AG10803 (cell line): ENCODE measurements at places on chromosomes 2 and 18.

- no peak for DNase-seq
Measured at GRCh38 chr2:239287461-239287860, 113.4 kb downstream of the HDAC4 start.

DNA sequence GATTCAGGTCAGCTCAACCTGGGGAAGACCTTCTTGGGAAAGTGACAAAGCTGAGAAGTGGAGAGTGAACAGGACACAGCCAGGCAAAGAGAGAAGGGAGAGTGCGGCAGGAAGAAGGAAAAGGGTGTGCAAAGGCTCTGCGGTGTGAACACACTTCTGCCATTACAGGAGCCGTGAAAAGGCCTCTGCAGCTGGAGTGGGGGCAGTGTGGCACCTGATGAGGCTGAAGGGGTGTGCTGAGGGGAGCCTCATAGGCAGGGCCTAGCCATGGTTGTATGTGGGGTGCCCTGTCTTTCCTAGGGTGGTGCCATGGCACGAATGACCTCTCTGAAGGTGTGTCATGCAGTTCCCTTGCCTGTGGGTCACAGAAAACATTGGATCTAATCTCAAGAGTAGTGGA, 347.6 kb downstream of the CYRIA start:
- no peak for DNase-seq

DNA sequence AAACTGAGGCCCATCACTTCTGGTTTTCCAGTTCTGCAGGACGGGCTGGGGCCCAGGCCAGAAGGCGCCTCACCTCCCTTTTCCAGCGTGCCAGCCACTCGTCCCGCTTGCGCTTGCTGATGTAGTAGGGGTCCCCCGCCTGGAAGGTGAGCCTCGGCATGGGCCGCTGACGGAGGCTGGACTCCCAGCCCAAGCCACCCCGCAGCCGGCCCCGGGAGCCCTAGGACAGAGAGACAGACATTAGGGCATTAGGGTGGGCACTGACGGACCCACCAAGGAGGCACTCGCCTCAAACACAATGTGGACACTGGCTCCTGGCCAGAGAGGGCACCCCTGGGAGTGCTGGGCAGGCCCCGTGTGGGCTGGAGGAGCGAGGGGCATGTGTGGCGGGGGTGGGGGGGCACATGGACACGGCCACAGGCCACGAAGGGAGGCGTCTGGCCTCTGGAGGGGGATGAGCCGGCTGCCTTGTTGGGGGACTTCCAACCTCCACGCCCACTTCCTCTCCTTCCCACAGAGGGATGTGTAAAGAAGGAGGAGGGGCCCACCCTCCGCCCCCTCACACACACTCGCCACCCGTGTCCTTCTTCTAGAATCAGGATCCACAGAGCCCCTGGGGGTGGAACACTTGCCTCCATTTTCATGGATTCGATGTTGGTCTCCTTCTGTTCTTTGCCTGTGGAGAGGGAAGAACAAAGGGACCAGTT, 66.7 kb downstream of the DNMT3A start:
- DNase-seq, result no peak

DNA sequence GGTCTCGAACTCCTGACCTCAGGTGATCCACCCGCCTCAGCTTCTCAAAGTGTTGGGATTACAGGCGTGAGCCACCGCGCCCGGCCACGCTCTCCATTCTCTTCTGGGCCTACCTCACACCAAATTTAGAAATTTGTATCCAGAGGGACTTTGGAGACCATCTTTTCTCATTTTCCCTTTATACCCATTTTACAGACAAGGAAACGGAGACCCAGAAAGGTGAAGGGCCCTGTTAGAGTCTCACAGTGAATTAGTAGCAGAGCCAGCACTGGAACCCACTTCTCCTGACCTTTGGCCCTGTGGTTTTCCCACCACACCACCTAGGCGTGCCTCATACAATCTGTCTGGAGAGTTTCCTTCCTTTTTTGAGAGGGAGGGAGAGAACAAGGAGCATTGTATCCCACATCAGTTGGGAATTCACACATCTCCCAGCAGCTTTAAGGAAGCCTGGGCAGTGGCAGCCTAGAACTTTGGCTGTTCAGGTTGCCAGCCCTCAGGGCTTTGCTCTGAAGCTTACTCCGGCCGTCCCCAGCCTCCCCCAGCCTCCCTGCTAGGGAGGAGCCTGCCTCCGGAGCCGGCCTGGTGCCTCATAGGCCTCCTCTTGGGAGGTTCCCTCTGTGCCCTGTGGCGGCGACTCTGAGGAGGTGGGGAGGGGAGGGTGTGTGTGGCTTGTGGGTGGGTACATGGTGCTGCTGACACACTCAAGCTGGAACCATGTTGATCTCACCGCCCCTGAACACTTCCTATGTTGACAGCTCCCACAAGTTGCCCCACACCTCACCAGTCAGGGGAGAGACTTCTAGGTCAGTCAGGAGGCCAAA, 13.8 kb downstream of the FOSL2 start:
- peak; percentile 42 for DNase-seq

DNA sequence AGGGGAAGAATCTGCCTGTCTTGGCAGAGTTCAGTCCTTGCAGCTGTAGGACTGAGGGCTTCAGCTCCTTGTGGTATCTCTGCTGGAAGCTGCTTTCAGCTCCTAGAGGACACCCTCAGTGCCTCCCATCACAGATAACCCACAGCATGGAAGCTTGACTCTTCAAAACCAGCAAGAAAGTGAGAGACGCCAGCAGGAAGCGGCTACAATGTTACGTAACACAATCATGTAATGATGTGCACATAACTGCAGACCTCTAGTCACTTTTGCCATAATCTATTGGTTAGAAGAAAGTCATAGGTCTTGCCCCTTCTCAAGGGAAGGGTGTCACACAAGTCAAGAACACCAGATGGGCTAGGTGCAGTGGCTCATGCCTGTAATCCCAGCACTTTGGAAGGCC, 69.1 kb upstream of the AFF3 start:
- DNase-seq, result peak; percentile 20

DNA sequence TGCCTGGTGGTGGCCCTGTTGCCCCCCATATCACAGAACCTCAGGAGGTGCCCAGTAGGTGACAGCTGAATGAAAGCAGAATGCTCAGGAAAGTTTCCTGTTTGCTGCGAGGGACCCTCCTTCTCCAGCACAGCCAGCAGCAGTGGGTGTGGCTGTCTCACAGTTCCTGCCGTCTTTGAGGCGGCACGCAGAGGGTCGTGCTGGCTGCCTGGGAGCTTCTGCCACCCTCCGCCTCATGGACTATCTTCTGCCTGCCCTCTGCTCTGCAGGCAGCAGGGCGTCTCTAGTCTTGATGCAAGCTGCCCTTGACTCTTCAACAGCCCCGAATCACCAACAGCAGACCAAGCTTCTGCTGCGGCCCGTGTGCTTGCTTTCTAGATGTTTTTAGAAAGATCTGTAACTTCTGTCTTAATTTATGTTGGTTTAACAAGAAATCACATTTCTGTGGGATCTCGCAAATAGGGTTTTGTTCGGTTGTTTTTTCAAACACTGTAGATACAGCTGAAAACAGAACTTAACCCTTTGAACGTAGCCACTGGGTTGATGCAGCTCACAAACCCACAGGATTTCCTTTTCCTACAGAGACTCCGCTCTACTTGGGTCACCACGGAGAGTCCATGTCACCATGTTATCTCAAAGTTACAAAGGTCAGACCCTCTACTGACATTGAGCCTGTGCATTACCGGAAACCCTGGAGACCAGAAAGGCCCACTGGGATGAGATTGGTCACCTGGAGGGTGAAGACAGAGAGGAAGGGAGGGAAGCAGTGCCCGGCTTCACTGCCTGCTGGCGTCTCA, 144.9 kb downstream of the ACOXL start:
- DNase-seq, result no peak

DNA sequence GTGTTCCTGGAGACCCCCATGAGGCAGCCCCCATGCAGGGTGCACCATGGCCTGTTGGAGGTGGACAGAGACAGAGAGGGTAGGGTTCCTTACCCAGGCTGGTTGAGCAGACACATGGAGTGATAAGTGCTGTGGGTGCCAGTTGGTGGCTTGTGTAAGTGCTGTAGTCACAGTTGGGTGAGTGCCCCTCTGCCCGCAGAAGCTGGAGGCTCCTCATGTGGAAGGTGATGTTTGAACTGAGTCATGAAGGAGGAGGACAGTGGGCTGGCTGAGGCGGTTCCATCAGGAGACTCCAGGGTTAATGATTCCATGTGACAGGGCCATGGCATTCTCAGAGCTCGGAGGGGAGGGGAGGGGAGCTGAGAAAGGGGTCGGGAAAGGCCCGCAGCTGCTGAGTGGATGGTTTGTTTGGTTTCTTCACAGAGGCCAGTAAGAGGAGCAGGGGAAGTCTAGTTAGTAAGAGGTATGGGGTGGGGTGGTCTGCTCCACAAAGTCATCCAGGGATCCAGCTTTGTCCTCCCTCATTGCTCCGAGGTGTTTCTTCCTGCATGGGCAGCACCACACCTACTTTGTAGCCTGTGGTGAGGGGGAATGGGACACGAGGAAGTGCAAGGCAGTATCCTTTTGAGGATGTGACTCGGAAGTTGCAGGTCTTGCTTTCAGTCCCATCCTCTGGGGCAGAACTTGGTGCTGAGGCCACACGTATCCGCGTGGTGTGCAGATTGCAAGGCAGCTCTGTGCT, 13.6 kb downstream of the IMPA2 start:
- DNase-seq, result peak; percentile 36

GRCh38 chr18:37225279-37225678, 340.3 kb downstream of the CELF4 start:
- DNase-seq, result no peak

- DNase-seq, result no peak
Measured at GRCh38 chr18:3107740-3108151, 94.8 kb upstream of the LPIN2 start.

GRCh38 chr2:170847716-170848115, 31.0 kb downstream of the GAD1 start:
- DNase-seq, result no peak

GRCh38 chr2:14928056-14928455, 295.5 kb downstream of the LRATD1 start:
- no peak for DNase-seq

- DNase-seq, result peak; percentile 40
Measured at GRCh38 chr2:37168217-37168981, 11.6 kb upstream of the EIF2AK2 start.

- DNase-seq, result no peak
Measured at GRCh38 chr2:207073412-207073800, 92.3 kb downstream of the KLF7 start.

DNA sequence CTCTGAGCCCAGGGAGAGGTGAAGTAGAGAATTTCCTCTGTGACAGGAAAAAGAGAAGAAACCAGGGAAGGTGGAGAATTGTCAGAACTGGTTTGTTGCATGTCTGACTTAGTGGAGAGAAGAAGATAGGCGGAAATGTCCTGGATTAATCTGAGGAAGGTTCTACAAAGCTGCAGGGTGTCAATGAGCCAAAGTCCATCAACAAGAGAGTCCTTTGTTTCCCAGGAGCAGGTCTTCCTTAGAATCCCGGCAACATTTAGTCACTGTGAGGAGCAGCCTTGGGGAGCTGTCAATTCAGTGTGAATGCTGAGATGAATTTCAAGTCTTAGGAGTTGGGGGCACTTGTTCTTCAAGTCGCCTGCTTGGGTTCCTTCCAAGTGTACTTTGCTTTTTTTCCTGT, 88.4 kb upstream of the CELF4 start:
- DNase-seq, result no peak

DNA sequence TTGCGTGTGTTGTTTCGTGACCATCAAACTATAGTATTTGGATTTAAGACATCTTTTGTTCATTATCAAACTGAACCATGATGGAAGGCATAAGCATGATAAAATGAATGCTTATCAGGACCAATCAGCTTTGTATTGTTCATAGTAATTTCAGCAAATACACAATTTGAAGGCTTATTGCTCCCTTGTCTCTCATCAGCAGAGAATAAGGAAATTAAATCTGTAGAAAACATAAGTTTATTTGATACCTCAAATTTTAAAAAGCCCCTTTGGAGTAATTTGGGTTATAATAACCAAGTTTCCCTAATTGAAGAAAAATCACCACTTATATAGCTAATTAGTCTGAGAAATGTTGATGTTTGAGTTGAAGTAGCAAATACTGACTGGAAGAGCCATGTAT, 705.7 kb downstream of the NUP35 start:
- no peak for DNase-seq

GRCh38 chr2:181777734-181778133, 97.4 kb upstream of the NEUROD1 start:
- DNase-seq, result no peak

GRCh38 chr2:48532174-48532573, 2.2 kb downstream of the STON1 start:
- no peak for DNase-seq

DNA sequence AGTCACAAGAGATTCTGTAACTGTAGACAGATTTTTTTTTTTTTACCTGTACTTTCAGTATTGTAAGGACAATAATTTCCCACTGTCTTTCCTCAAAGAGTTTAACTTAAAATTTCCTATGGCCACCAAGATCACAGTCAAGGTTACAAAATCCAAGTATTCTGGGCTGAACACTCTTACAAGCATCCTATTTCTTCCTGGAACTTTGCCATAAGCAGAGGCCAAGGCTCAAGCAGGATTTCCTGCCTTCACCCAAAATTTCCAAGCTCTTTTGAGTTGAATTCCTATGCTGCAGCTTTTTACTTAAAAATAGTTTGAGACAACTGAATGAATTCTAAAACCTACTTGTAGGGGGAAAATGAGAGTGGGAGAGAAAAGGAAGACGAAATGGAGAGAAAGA, 299.4 kb downstream of the ZNF516 start:
- DNase-seq, result peak; percentile 3

- DNase-seq, result peak; percentile 94
Measured at GRCh38 chr2:31347750-31348149, 66.8 kb downstream of the XDH start.

GRCh38 chr2:219081096-219081495, 20.4 kb upstream of the IHH start:
- no peak for DNase-seq

DNA sequence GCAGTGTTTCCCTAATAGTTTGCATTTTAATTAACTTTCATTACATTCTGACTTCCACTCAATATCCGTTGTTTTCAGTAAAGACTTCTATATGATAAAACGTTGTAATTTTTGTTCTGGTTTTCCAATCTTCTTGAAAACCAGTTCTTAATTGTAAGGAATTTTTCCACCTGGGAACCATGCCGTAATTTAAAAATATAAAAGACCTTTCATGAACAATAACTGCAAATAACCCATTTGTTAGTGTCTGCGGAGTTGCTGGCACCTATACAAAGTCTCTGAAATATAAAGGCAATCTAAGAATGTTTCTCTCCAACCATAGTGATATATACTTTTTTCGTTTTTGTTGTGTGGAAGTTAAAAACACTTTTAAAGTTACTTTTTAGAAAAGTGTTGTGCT, 7.7 kb upstream of the SATB2 start:
- DNase-seq, result no peak

DNA sequence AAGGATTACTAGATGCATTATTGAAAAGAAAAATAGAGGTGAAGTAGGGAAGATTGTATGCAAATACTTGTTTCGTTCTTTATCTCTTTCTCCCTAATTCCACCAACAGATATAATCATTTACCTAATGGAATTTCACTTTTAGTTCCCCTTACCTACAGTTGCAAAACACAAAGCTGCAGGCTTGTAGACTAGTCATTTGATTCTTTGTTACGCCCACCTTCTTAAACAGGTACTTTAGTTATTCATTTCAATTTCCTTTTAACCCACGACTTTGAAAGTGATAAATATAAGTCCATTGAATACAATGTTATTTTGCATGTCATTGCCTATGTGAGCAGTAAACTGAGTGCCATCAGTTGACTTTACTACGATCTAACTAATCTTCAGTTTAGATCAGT, 3.9 kb upstream of the HRH4 start:
- DNase-seq, result no peak
